ENCODE measurements at places on chromosomes 12 and 14.
A peak's percentile ranks its signal among the peaks of the same experiment; 100 is the strongest.

- no peak for DNase-seq
Measured at GRCh38 chr12:65943388-65944137, 119.3 kb downstream of the HMGA2 start.

DNA sequence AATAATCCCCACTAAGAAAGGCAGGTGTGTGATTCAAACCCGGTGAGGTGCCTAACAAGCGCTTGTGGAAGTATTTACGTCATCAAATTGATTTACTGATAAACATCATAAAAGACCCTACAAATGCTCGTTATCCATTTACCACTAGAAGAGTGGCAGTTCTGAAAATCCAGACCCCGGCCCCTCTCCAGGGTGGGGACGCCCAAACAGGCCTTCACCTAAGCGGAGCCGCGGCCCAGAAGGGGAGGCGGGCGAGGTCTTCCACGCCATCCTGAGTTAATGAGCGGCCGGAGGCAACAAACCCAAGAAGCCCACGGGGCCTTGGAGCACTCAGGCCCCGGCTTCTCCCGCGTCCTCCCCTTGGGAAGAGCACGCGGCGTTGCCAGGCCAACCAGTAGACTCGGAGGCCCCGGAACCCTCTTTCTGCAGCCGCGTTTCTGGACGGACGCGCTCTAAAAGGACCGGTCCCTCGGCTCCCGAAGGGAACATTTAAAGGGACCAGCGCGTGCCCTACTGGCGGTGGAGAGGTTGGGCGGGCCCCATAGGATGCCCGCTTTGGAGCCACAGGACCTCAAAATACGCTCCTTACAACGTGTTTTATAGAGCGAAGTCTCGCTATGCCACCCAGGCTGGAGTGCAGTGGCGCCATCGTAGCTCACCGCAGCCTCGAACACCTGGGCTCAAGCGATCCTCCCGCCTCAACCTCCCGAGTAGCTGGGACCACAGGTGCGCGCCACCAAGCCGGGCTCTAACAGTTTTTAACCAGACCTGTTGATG, 3.5 kb downstream of the PTPN21 start:
- peak; percentile 82 for DNase-seq

DNA sequence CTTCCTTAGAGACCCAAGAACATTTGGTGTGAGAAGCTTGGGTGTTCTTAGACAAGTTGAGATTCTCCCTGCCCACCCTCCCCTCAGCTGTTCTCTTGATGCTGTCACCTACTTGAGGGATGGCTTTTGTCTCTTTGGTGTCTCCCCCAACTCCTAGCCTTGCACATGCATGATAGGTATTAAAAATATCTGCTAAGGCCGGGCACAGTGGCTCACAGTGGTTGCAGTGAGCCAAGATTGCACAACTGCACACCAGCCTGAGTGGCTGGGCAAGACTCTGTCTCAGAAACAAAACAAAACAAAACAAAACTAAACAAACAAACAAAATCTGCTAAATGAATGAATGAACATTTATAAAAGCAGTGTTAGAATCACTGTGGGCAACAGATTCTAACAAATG, 261.1 kb downstream of the AKAP6 start:
- no peak for DNase-seq

GRCh38 chr12:24997970-24998582, 49.2 kb upstream of the BCAT1 start:
- DNase-seq, result no peak

GRCh38 chr14:55103005-55103640, 25.9 kb upstream of the LGALS3 start:
- DNase-seq, result peak; percentile 71

- no peak for DNase-seq
Measured at GRCh38 chr12:76586764-76587395, 27.3 kb upstream of the OSBPL8 start.

All from activated T-cell treated with anti-CD3 and anti-CD28 coated beads, Interleukin-2, amount 50 U/mL, for 24 hours (primary cell).